ENCODE measurements at places on chromosomes 11 and 22.

GRCh38 chr11:96306600-96306932, 36.4 kb downstream of the MAML2 start:
- no peak for DNase-seq

GRCh38 chr11:96319898-96320656, 22.9 kb downstream of the MAML2 start:
- no peak for DNase-seq

DNA sequence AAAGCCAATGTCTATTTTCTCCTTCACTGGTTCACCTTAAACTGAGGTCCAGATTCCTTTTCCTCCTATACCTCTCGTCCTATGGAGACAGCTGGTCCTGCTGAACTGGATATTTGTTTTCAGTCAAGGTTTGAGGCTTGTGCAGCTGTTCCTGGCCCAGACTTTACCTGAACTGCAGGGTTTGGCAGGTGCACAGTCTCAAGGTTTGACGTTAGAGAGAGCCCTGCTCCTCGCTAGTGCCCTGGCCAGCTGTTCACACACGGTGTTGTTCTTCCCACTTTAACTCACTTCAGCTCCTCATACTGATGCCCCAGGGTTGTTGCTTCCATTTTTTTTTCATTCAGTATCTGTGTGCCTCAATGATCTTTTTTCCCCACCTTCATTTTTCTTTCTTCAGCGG, 74.0 kb upstream of the TTC12 start:
- no peak for DNase-seq

DNA sequence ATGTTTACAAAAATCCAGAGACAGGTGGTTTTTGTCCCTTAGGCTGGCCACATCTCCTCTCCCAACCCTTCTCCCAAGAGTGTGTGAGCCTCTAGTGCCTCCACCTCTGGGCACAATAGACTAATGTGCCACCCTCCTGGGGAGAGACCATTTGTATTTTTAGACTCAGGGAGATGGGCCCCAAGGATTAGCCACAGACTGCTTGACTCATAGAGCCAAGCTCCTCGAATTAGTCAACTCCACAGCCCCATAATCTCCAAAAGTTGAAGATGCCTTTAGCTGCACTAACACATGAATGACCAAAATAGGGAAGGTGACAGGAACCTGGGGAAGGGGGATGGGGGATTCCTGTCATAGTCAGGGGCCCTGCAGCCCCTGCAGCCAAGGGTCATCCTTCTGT, 53.0 kb upstream of the LRRC32 start:
- no peak for DNase-seq

GRCh38 chr22:30607939-30608338, 965 bp downstream of the TCN2 start:
- DNase-seq = no peak

- no peak for DNase-seq
These were observed 3.9 kb upstream of the CATSPERZ start for GRCh38 chr11:64296236-64296635.

DNA sequence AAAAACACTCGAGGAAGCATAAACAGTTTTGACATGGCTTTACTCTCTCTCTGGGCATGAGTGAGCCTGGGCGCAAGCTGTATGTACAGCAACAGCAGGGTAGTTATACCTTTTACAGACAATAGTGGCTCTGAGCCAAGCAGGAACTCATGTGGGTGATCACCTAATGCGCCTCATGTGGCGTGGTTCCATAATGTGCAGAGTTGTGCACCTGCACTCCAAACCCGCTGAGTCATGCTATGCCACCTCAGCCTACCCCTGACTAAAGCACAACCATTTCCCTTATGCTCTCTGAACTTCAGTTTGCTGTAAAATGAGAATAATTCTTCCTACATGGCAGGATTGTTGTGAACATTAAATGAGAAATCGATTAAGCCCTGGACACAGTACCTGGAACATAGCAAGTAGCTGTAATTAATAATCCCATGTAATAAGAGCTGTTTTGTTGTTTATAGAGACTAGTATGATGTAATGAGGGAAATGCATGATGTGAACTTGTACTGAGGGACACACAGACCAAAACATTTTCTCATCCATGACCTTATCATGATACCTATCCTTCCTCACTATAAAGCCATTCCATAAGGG, 71.6 kb downstream of the CCDC34 start:
- no peak for DNase-seq

GRCh38 chr11:13328286-13328685, 50.7 kb downstream of the BMAL1 start:
- no peak for DNase-seq

GRCh38 chr11:65776196-65776595, 4.6 kb downstream of the AP5B1 start:
- no peak for DNase-seq

- no peak for DNase-seq
These were observed 35.9 kb downstream of the OSBPL5 start for GRCh38 chr11:3129181-3129590.

DNA sequence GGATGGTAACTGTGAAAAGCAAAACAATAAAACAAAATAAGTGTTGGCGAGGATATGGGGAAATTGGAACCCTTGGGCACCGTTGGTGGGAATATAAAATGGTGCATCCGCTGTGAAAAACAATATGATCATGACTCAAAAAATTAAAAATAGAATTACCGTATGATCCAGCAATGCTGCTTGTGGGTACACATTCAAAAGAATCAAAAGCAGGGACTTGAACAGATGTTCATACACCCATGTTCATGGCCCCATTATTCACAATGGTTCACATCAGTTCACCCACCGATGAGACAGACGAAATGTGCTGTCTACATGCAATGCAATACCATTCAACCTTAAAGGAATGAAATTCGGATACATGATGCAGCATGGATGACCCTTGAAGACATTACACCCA, 1.2 kb upstream of the DERL3 start:
- peak; percentile 6 for DNase-seq

DNA sequence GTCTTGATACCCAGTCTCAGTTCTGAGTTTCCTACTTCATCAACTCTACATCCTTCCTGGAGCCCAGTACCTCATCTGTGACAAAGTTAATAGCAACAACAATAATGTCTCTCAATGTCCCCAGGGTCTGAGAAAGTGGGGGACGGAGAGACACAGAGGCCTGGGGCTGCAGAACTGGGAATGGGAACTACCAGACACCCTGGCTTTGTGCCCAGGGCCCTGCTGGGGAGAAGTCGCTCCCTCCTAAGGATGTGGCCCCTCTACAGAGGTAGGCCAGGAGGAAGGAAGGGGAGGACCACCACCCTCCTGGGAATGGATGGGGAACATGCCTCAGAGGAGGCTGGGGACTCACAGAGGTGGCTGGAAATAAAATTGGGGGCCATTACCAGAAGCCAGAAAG, 5.5 kb downstream of the PRG3 start:
- DNase-seq = no peak
